Hypothalamus (tissue), 51 donors: ENCODE measurements at places on chromosomes 7 and 10.

- DNase-seq, result no peak
Observed at GRCh38 chr10:32308027-32308603, 38.8 kb downstream of the EPC1 start.

GRCh38 chr10:117936141-117936540 lies 110.6 kb downstream of the RAB11FIP2 start:
- no peak for DNase-seq

- no peak for DNase-seq
Observed at GRCh38 chr10:132820056-132820455, 34.1 kb upstream of the NKX6-2 start.

DNA sequence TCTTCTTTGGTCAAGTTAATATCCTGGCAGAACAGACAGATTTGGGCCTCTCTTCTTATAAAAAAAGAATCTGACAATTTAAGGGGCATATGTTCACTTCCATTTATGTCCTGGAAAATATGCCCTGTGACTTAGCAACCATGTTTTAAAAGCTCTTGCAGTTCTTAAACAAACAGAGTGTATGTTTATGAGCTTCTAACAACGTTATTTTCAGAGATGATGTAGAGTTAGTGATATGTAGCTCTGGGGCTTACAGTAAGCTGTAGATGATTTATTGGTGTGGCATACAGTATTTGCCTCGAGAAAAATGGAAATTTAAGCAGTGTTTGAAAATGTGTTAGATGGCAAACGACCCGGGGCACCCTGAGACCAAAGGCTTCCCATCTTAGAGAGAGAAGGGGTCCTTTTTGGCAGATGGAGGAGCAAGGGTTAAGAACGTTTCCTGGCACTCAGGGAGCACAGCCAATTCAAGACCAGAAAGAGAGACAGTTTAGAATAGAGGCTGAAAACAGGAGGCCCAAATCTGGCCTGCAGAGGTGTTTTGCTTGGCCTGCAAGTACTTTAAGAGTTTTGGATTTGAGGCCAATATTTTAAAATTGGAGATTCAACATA lies 397.5 kb downstream of the KCNMA1 start:
- DNase-seq, result no peak

DNA sequence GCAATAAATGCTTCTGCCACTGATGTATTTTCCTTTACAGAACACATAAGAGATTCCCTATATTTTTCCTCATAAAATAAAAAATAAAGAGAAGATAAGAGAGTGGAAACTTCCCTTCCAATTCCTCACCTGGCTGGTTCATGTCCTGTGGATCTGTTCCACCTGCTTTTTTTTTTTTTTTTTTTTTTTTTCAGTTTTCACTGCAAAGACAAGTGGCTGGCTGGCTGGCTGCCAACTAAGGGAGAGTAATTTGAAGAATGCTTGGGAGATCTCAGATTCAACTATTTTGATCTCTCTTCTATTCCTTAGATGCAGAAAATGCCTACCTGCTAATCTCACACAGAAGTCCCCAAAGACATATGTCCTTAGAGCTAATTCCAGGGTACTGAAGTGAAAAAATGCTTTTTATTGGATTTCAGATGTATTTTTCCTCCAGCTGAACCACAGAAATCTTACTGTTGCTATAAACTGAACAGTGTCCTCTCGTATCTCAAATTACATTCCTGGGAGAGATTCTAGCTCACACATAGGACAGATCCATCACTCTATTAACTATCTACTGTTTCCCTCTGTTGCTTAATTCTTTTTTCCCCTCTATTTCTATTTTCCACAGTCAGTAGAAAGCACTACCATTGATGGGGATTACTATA lies 120.8 kb downstream of the NRCAM start:
- DNase-seq, result no peak

- DNase-seq, result no peak
Observed at GRCh38 chr7:25951414-25952260, 200.4 kb upstream of the NFE2L3 start.

- no peak for DNase-seq
Observed at GRCh38 chr7:114759347-114760062, 162.4 kb upstream of the MDFIC start.

- no peak for DNase-seq
Observed at GRCh38 chr7:81491573-81491972, 278.3 kb downstream of the HGF start.

- no peak for DNase-seq
Observed at GRCh38 chr7:158849768-158850544, 6.4 kb upstream of the DYNC2I1 start.

GRCh38 chr10:1347962-1348772 lies 292.0 kb downstream of the WDR37 start:
- no peak for DNase-seq

GRCh38 chr10:132517951-132518521 lies 19.6 kb upstream of the INPP5A start:
- DNase-seq, result no peak

GRCh38 chr10:759898-760477 lies 70.5 kb upstream of the DIP2C start:
- DNase-seq, result no peak

DNA sequence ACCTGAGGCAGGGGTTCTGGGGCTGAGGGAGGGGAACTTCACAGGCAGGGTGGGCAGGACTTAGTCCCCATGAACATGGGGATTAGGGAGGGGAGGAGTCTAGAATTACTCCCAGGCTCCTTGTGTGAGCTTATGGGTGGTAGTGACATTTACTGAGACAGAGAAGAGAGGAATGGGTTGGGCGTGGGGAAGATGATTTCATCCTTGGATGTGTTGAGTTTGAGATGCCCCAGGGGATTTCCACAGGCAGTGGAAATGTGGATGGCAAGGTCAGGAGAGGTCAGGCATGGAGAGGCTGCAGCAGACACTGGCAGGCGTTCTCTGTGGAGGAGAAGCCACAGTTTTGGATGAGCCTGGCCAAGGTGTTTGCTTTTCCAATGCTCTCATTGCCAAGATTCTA lies 26.4 kb upstream of the GSDME start:
- DNase-seq, result no peak

GRCh38 chr7:30048582-30048981 lies 20.4 kb downstream of the PLEKHA8 start:
- DNase-seq, result no peak

DNA sequence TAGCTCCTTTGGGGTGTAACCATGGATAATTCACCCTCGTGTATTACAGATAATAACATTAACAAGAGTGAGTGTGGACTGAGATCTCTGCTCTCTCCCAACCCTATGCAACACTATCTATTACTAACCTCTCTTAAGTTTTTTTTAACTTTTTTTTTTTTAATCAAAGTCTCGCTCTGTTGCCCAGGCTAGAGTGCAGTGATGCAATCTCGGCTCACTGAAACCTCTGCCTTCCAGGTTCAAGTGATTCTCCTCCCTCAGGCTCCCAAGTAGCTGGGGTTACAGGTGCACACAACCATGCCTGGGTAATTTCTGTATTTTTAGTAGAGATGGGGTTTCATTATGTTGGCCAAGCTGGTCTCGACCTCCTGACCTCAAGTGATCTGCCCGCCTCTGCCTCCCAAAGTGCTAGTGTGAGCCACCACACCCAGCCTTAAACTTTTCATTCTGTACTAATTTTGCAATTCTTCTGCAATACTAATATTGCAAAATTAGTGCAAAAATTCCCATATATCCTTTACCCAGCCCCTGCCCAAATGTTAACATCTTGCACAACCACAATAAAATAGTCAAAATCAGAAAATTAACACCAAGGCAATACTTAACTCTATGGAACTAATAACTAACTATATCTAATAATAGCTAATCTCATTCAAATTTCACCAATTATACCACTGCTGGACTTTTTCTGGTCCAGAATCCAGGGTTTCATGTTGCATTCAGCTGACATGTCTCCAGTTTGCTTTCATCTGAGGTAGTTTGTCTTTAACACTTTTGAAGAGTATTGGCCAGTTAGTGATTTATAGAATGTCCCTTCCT lies 66.5 kb upstream of the TCF7L2 start:
- no peak for DNase-seq

DNA sequence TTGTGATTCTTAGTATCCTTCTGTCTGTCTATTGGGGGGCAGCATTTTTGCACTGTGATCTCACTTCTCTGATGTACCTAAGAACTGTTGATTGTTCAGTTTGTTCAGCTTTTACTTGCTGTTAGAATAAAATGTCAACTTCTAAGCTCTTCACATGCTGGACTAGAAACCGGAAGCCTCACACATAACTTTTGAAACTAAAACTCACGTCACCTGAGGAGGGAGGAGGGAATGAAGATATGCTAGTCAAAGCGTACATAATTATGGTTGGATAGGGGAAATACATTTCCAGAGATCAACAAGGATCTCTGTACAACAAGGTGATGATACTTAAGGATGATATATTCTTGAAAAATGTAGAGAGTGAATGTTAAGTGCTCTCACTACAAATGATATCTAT lies 609.7 kb downstream of the INHBA start:
- no peak for DNase-seq

- DNase-seq, result no peak
Observed at GRCh38 chr7:4842319-4843064, 19.3 kb downstream of the PAPOLB start.

DNA sequence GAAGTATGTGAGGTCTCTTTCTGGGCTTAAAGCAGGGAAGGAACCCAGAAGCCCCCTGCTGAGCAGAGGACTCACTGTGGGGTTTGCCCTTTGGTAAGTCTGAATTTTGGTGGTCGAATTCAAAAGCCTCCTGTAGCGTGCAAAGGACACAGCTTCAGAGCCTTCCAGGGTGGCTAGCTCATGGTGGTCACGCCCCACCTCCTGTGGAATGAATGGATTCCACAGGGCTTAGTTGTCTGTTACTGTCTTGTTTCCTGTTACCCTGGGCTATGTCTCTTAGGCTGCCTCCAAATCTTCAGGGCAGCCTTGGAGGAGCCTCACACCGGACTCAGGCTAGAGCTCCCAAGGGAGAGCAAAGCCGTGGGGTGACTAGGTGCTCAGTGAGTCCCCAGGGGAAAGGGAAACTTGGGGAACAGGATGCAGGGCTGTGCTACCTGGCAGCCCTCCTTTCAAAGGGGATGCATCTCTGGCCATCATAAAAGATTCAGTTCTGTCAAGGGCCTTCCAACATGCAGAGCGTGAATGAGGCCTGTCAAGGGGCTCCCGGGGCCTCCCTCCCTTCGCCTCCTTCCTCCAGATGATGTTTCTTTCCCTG lies 211.7 kb downstream of the CCSER2 start:
- no peak for DNase-seq

GRCh38 chr7:154699417-154699816 lies 303.5 kb downstream of the PAXIP1 start:
- DNase-seq, result no peak

DNA sequence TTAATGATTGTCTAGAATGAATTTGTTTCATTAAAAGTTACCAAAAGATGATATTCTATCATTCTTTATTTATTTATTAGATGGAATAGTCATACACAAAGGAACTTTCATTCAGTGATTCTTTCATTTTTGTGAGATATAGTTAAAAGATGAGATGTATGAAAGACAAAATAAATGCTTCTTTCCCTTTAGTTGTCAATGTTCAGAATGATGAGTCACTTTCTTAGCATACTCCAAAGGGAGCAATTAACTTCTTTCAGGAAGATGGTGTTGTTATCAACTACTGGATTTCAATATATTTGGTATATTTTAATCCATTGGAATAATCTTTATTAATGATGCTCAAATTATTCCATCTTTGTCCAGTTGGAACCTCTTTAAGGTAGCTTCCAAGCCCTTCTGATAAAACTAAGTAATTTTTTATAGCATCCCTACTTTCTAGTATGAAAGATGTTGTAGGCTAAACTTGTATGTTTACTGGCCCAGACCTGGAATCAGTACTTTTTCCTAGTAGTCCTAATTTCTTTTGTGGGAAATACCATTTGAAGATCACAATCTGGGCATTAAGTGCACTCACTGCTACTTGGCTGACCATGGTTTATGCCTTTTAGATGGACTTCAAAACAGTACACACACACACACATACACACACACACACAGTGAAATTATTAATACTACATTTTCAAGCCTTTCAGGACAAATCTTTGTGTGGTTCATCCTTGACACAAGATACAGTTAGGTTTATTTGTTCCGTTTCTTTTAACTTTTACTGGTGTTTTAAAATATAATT lies 2.5 kb downstream of the GIMAP7 start:
- no peak for DNase-seq

DNA sequence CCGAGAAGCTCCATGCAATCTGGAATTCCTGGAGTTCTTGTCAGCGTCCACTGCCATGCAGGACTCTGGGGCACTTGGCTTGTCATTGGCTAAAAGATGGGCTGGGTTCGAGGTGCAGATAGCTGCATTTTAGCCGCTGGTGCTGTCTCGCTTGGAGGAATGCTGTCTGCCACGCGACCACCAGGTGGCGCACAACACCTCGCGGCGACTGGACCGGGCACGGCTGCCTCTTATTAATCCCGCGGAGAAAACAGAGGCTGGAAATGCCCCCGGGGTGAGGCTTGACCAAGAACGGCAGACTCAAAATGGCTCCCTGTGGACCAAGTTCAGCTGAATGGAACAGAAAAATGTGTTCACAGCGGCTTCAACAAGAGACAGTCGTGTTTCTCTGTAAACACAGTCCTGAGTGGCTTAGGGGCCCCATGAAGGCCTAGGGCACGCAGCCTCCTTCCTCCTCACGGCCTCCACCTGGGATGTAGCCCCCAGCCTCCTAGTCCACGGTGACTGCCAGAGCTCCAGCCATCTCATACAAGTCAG lies 46.2 kb downstream of the AOC1 start:
- peak; percentile 57 for DNase-seq

DNA sequence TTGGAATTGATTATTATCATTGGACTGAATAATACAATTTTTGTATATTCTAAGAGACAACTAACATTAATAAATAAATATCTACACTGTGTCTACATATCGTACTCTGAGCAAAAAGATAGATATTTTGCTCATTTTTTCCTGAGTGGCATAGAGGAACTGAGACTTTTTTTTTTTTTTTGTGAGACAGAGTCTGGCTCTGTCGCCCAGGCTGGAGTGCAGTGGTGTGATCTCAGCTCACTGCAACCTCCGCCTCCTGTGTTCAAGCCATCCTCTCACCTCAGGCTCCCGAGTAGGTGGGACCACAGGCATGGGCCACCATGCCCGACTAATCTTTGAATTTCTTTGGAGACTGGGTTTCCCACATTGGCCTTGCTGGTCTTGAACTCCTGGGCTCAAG lies 14.0 kb downstream of the KMT2E start:
- no peak for DNase-seq

DNA sequence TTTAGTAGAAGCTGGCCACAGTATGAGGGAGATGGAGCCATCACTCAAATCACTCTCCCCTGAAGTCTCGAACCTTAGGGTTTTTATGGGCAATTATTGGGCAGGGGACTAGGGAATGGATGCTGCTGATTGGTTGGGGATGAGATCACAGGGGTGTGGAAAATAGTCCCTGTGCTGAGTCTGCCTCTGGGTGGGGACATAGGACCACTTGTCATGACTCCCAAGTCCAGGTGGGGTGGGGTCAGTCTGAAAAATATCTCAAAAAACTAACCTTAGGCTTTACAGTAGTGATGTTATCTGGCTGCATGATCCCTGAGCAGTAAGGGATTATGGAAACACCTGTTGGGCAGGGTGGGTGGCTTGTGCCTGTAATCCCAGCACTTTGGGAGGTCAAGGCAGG lies 98.6 kb downstream of the XRCC2 start:
- no peak for DNase-seq

DNA sequence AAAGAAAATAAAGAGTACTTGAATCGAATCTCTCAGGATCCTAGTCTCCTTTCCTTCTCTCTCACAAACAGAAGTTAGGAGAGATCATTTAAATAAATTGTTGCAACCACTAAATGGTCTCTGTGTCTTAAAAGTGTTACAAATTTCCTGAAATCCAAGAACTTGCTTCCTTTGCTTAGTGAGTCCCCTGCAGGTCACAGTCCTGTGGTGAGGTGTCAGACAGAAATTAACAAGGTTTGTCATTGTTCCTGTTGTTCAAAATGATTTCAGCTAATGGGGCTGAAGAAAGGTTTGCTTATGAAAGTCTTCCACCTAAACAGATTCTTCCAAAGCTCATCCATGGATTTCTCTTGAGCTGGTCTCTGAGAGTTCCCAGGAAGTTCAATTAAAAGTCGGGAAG lies 151.6 kb upstream of the SLC26A5 start:
- DNase-seq, result no peak
